MCF 10A (cell line): ENCODE measurements at places on chromosomes 11 and 22.

GRCh38 chr11:19246816-19247215, 6.1 kb upstream of the E2F8 start:
- DNase-seq, result no peak

- DNase-seq, result no peak
Measured at GRCh38 chr11:33582636-33583325, 117.8 kb downstream of the C11orf91 start.

DNA sequence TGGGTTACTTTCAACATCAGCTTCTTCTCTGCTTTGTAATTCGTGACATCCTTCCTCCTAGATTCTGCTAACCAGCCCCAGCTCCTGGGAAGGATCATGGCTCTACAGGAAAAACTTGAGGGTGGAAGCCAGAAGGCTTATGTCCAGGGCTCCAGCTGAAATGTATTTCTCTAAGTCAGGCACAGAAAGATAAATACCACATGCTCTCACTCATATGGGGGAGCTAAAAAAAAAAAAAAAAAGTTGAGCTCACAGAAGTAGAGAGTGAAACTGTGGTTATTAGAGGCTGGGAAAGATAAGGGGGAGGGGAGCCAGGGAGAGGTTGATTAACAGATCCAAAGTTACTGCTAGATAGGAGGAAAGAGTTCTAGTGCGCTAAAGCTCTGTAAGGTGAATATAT, 74.9 kb downstream of the DSCAML1 start:
- no peak for DNase-seq

GRCh38 chr11:45232341-45233080, 53.6 kb downstream of the SYT13 start:
- DNase-seq, result no peak

DNA sequence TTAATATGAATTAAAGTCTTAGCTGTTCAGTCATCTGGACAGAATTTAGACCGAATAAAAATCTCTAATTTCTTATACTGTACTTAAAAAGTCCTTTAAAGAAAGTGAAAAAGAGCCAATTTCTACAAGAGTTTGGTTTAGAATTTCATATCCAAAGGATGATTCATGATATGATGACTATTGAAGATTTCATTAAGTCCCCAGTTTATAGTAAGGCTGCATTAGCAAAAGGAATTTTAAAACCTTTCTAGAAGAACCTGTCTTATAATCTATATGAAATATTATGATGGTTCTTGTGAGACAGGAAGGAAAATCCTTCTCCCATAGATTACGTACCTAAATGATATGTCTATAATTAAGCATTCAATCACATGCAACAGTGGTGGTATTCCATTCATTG, 34.8 kb downstream of the TSG101 start:
- no peak for DNase-seq

GRCh38 chr11:64864473-64865285, 13.7 kb downstream of the EHD1 start:
- no peak for DNase-seq

DNA sequence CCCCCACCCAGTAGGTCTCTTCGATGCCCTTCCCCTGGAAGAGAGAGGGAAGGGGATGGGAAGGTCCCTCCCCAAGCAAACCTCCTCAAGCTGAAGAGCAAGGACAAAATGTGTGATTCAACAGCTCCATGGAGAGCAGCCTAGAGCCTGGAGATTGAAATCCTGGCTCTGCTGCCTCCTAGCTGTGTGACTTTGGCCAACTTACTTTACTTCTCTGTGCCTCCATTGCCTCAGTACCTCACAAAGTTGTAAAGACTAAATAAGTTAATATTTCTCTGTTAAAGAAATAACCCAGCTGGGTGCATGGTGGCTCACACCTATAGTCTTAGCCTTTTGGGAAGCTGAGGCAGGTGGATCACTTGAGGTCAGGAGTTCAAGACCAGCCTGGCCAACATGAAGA, 21.1 kb upstream of the LRRC32 start:
- no peak for DNase-seq

- no peak for DNase-seq
Measured at GRCh38 chr11:118167906-118168305, 8.5 kb downstream of the SCN2B start.

DNA sequence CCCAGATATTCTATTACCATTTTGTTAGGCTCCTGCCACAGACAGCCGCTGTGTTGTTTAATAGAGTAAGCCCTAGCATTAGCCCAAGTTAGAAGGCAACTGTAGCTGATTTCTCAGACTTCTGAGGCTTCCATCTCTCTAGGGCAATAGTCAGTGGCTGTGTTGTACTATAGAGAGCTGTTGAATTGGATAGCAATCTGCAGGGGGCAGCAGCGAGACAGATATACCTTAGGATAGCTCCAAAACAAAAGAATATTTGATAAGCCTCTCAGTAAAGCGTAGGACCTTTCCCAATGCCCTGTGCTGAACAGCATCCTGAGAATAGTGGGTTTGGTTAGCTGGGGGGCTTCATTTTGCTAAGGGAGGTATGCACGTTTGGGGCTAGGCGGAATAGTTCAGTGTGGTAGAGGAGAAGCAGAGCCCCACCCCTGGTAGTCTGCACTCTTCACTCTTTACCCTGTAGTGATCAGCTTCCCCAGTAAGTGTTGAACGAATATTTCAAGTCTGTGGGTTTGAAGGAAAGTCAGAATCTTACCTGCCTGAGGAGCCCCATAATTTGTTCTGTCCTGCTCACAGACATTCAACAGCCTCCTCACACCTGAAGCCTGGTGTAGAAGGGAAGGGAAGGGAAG, 515.1 kb downstream of the INSC start:
- DNase-seq, result peak; percentile 57

DNA sequence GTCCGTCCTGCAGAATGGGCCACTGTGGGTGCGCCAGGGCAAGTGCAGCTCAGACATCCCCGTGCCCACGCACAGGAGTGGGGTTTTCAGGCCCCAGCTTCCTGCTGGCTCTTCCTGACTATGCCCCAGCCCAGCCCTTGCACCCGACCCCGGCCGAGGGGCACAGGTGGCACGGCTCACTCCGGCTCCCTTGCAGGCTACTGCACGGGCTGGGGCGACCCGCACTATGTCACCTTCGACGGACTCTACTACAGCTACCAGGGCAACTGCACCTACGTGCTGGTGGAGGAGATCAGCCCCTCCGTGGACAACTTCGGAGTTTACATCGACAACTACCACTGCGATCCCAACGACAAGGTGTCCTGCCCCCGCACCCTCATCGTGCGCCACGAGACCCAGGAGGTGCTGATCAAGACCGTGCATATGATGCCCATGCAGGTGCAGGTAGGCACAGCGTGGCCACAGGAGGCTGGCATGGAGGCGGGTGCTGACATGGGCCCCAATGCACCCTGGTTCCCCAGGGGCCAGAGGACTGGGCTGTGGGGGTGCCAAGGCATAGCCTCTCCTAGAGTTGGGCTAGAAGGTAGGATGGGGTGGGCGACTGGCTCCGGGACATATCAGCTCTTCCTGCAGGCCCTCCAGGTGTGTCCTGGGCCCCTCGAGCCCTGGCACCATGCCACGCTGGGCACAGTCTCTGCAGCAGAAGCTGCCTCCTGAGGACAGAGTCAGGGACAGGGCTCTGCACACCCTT, 27.7 kb downstream of the MUC2 start:
- no peak for DNase-seq

DNA sequence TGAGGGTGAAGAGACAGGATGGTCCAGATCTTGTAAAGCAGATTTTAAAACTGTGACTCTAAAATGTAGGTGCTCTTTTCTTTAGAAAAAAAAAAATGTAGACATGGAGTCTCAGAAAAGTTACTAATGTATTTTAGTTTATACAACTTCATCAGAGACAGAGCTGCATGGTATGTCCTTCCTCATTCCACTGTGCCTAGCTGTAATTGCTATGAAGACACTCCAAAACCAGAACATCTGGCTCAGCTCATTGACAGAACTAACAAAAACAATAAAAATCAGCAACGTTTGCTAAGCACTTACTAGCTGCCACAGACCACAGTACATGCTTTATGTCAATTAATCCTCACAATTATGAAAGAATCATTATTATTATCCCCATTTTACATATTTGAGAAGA, 160.7 kb downstream of the BARX2 start:
- DNase-seq, result no peak

DNA sequence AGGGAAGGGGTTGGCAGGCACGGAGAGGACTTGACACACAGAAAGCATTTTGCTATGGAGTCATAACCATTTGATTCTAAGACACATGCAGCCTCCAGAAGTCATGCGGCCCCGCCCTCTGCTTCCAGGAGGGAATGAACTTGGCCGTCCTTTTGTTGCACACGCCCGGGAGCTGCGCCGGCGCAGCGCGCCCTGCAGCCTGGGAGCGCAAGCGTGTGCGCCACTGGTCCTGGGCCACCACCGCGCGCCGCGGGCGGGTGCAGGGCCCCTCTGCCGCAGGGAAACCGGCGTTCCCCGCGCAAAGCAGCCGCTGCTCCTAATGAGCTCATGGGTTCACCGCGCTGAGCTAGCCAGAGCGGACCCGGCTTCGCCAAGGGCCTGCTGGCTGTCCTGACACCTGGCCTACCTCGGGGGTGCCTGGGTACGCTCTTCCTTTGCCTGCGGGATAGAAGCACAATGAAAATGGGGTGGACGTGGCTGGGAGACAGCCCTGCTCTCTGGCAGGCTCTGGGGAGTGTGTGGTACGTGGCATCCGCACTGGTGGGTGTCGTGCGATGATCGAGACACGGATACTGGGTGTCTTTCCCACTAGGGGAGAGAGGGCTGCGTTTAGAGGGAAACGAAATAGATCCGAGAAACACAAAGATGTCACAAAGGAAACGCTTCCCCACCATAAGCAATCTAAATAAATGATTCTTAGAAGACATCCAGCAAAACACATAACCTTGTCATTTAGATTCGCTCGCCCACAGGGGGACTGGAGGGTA, 669 bp downstream of the MICAL3 start:
- DNase-seq, result peak; percentile 86

GRCh38 chr11:12216041-12216451, 105.7 kb downstream of the MICAL2 start:
- DNase-seq, result no peak

GRCh38 chr11:16160146-16160545, 196.2 kb downstream of the SOX6 start:
- no peak for DNase-seq

DNA sequence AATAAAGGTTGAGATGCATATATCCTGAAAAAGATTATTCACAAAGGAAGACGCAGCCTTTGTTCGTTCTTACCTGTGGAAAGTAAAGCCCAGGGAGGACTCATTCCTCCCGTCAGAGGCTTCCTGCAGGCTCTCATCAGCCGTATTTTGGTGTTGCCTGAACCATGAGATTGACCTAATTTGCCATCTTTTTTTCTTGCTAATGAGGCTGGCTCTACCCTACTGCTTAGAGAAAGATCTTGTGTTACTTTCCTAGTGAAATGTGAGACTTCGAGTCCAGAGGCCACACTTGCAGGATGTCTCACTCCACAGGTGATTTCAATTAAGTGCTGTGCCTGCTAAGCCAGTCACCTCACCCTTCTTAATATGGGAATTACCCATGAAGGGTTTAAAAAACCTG, 269.9 kb downstream of the NTM start:
- no peak for DNase-seq

GRCh38 chr11:37849706-37850105, 1251.7 kb upstream of the RAG2 start:
- DNase-seq, result no peak

DNA sequence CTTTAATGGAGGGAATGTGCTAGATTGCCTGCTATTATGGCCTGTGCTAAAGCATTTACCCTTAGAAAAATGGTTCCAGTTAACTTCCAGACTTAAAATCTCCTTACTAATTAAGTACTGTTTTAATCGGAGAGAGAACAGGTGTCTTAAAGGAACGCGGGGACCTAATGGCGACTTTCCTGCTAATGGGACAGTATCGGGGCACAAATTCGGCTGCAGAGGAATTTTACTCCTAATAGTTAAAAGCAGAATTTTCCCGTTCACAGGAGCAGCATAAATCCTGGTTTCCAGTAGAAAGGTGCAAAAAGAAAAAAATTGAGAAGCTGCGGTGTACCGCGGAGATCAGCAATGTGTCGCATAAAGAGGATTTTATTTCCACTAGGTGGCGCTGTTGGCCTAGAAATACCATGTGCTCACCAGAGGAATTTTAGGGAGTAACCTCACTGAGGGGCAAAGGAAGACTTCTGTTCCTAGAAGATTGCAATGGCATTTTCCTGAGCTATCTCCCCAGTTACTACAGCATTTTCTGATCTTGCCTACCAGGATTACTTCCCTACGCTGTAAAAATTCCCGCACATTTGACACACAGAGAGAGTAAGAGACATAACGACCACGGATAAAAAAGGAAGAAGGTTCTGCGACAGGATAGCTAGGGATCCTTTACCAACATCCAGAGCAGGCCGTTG, 44.5 kb downstream of the ZNF280B start:
- peak; percentile 71 for DNase-seq

DNA sequence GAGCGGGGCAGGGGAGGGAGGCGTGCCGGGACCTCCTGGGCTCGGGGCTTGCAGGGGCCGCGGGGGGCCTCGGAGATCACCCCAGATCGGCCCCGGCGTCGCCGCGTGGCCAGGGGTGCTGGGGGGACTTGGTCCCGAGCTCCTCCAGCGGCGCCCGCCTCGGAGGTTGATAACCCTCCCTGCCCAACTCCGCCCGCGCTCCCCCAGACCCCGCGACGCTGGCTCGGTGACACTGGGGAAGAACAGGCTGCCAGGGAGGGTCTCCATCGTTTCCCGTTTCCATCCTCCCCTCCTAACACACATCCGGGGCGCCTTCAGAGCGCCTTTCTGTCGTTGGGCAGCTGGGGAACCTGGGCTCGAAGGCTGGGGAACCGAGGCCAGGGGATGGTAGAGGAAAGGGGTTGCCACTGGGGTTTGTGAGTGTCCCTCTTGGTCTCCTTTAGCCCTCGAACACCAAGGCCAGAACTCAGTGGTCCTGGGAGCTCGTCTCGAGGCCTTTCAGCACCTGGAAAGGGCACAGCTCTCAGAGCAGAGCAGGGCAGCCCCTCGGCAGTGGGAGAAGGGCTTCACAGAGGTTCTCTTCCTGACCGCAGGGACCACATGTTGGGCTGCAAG, 431 bp downstream of the SLC37A2 start:
- no peak for DNase-seq

- DNase-seq, result no peak
Measured at GRCh38 chr11:45538363-45538762, 127.1 kb downstream of the CHST1 start.

DNA sequence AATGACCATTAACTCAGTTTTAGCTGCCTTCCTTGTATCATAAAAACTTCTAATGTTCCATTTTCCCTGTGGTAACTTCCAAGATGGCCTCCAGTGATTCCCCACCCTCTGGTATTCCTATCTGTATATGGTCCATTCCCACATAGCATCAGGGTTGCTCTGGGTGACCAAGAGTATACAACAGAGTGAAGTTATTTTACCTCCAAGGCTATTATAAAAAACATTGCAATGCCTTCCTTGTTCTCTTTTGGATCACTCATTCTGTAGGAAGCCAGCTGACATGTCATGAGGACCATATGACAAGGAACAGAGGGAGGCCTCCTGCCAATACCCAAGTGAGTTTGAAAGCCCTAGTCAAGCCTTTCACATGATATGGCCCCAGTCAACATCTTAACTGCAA, 30.1 kb downstream of the ZNF280B start:
- no peak for DNase-seq

GRCh38 chr11:2129308-2129698, 9.9 kb downstream of the IGF2 start:
- DNase-seq, result no peak

GRCh38 chr11:625636-626268, 997 bp upstream of the CDHR5 start:
- no peak for DNase-seq
